NCI-H2171 treated with DMSO at 0.1 percent for 48 hours (cell line): ENCODE measurements at places on chromosomes 11 and 22.

DNA sequence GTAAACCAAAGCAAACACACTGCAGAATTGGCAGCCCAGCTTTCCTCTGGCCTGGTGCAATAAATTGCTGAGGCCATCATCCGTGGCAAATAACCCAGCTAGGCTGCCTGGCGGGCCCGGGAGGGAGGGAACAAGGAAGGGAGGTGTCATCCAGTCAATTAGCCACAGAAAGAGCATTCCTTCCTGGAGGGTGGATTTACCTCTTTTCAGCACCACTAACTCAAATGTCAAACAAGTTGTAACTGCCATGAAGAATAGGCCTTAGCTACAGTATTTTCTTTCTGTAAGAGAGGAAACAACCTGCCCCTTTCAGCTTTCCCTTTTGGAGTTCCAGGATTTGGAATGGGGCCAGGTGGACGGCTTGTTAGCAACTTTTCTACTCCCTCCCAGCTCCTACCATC, 163.8 kb upstream of the BDNF start:
- DNase-seq = no peak

GRCh38 chr11:16911658-16912057, 102.6 kb downstream of the PLEKHA7 start:
- no peak for DNase-seq

DNA sequence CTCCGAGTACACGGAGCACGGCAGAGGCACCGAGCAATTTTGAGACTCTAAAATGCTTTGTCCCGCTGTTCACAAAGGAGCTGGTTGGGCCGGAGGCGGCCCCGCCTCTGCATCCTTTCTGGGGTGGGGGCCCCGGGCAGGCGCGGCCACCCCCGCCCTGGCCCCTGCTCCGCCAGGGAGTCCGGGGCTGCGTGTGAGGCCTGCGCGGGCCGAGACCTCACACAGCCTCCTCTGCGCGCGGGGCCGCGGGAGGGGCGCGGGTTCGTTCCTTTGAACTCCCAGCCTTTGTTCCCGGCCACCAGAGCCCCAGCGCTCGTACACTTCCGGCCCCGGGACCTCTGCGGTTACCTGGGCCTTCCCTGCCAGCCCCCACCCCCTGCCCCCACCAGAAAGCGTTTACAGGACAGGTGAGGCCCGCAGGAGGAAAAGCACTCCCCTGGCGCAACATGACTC, 1.6 kb downstream of the FGF19 start:
- no peak for DNase-seq

DNA sequence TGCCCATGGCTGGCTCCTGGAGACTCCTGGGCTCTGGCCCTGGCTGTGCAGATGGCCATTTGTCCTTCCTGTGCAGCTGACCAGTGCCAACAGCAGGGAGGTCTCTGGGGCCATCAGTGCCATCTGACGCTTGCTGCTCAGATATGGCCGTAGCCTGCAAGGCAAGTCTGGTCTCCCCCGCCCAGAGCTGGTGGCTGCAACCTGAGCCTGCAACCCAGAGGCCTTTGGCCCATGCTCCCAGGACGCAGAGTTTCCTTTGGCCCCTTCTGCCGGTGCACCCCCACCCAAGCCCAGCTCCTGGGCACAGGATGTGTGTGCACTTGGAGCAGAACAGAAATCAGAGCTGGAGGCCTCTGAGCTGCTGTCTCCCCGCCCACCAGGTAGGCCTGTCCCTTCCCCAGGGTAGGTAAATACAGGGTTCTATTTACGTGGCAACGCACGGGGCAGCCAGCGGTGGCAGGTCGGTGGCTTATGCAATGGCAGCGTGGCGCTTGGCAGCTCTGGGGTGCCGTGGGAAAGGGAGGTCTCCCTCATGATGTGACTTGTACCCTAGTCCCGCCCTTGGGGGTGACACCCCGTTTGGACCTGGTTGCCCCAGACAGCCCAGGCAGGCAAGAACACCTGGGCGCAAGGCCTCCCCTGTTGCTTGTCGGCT, 21.0 kb upstream of the MYEOV start:
- no peak for DNase-seq

GRCh38 chr11:80748207-80748925, 1307.5 kb upstream of the TENM4 start:
- no peak for DNase-seq

DNA sequence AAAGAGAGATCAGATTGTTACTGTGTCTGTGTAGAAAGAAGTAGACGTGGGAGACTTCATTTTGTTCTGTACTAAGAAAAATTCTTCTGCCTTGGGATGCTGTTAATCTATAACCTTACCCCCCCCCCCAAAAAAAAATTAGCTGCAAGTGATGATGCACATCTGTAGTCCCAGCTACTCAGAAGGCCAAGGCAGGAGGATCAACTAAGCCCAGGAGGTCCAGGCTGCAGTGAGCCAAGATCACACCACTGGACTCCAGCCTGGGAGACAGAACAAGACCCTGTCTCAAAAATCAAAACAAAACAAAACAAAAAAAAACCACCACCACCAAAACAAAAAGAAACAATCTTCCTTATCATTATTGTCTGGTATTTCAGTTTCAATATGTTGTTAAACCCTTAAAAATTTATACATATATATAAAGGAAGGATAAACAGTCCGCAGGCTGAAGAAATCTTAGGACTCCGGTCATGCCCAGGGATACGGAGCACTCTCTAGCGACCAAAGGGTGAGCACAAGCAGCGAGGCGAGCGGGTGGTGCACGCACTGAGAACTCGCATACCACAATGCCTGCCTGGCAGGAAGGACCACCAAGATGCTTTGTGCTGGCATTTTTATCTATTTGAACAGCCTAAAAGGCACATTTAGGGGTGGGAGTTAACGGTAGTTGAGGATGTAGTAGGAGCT, 6.4 kb downstream of the POLDIP3 start:
- no peak for DNase-seq
